Neural cell (in vitro differentiated cells): ENCODE measurements at places on chromosomes 3 and 15. TPM values are rescaled to one million over a fixed set of nuclear protein-coding genes. Genes with fewer than 3 reads are reported as not detected.

IQCF5 gene
- not detected in 2 replicates for polyA plus RNA-seq

WWTR1 gene
- 0.60 and 0.97 TPM in 2 replicates for polyA plus RNA-seq

IMPG2 gene
- 5.2 and 6.3 TPM in 2 replicates for polyA plus RNA-seq

EFCC1 gene
- not detected in 2 replicates for polyA plus RNA-seq

CLRN1 gene
- 0.18 and 0.27 TPM in 2 replicates for polyA plus RNA-seq

BMF gene
- polyA plus RNA-seq: 5.7 and 5.8 TPM in 2 replicates
